Activated T-helper 2 cell treated with anti-CD3 and anti-CD28 coated beads, Interferon-gamma antibody, Interleukin-2, Interleukin-4, amounts not matched to agents 10 μg/mL and 5 μg/mL and 100 μg/mL, durations not matched to agents 14 hours and 24 hours and 36 hours (primary cell): ENCODE measurements at places on chromosomes 16 and 17. TPM values are rescaled to one million over a fixed set of nuclear protein-coding genes. Genes with fewer than 3 reads are reported as not detected.

COQ7 gene
- total RNA-seq = 19.5 and 19.7 TPM in 2 replicates

NTN3 gene
- total RNA-seq = 0.28 TPM in 1 of 2 replicates, not detected in the other

MYH2 gene
- not detected in 2 replicates for total RNA-seq

RTN4RL1 gene
- total RNA-seq = 0.25 and 0.51 TPM in 2 replicates

GUCY2D gene
- total RNA-seq = not detected in 2 replicates

IRX5 gene
- 0.34 and 0.57 TPM in 2 replicates for total RNA-seq

NLRC3 gene
- 28.8 and 29.6 TPM in 2 replicates for total RNA-seq

CBX2 gene
- 9.7 and 11.2 TPM in 2 replicates for total RNA-seq

PRAC2 gene
- total RNA-seq = not detected in 2 replicates

ALOX15 gene
- not detected in 2 replicates for total RNA-seq

CCDC92B gene
- 0.11 and 0.21 TPM in 2 replicates for total RNA-seq

TMIGD1 gene
- not detected in 2 replicates for total RNA-seq

GPR179 gene
- not detected in 2 replicates for total RNA-seq

PRR35 gene
- total RNA-seq = not detected in 2 replicates

DNAI2 gene
- 0.55 and 0.75 TPM in 2 replicates for total RNA-seq

IKZF3 gene
- total RNA-seq = 18.3 and 20.3 TPM in 2 replicates

CCDC43 gene
- 39.7 and 40.9 TPM in 2 replicates for total RNA-seq

ZFP3 gene
- total RNA-seq = 1.4 and 1.9 TPM in 2 replicates

FKBP10 gene
- 1.3 and 1.4 TPM in 2 replicates for total RNA-seq

NPIPA3 gene
- 1.2 and 1.6 TPM in 2 replicates for total RNA-seq

CRYM gene
- total RNA-seq = not detected in 2 replicates

CNTNAP1 gene
- total RNA-seq = 1.3 and 2.4 TPM in 2 replicates

OMG gene
- 0.11 and 0.16 TPM in 2 replicates for total RNA-seq

DCTPP1 gene
- total RNA-seq = 127 and 128 TPM in 2 replicates

CIBAR2 gene
- total RNA-seq = not detected in 2 replicates

ATAD5 gene
- 24.6 and 26.8 TPM in 2 replicates for total RNA-seq

HLF gene
- 4.5 and 5.1 TPM in 2 replicates for total RNA-seq

CACNG5 gene
- total RNA-seq = not detected in 2 replicates

KLHL36 gene
- 57.7 and 59.6 TPM in 2 replicates for total RNA-seq

ENO3 gene
- total RNA-seq = 45.7 and 47.9 TPM in 2 replicates

PYCARD gene
- total RNA-seq = 15.1 and 15.3 TPM in 2 replicates

RSKR gene
- 35.2 and 37.9 TPM in 2 replicates for total RNA-seq

PLXDC1 gene
- total RNA-seq = 0.46 and 1.0 TPM in 2 replicates

TMEM100 gene
- total RNA-seq = not detected in 2 replicates

RGS11 gene
- total RNA-seq = 0.30 and 0.46 TPM in 2 replicates

CTF1 gene
- 0.21 and 0.30 TPM in 2 replicates for total RNA-seq

GALR2 gene
- 10.7 and 14.5 TPM in 2 replicates for total RNA-seq

RCVRN gene
- not detected in 2 replicates for total RNA-seq

SMIM36 gene
- not detected in 2 replicates for total RNA-seq
